AML-193 (cell line): ENCODE measurements at places on chromosomes 1 and 21.

DNA sequence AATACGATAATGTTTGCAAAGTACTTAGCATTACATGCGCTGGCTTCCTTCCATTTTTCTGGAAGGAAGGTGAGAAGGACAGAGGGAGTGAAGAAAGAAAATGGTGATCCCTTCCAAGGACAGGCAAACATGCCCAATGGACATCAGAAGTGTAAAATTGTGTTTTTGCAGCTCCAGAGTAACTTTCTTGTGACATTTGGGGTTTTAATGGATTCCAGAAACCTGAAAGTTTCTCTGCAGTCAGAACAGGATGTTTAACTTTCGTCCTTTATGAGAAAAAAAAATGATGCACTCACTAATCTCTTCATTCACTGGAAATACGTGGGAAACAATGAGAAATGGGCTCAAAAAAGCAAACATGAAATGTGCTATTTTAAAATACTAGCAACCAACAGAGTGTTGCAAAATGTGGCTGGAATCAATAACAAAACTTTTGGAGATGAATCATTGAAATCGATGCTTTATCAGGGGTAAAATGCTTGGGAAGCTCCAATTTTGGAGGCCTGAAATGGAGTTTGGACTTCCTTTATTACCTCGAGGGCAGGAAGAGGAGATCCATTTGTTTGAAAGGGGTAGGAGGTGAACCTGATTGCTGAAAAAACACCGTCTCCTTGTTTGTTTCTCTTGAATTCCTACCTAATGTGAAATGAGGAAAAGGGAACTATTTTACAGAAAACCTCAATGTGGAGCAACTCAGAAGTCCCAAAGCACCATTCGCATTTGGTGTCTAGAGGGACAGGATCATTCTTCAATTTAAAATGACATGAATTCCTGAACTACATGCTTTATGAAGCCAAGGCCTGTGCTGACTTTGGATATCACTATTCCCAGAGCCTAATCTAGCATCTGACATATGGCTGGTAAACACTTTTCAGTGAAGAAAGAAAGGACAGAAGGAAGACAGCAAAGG, 129.5 kb downstream of the TRABD2B start:
- DNase-seq: no peak

GRCh38 chr1:2802421-2802961, 998 bp upstream of the TTC34 start:
- DNase-seq: no peak

DNA sequence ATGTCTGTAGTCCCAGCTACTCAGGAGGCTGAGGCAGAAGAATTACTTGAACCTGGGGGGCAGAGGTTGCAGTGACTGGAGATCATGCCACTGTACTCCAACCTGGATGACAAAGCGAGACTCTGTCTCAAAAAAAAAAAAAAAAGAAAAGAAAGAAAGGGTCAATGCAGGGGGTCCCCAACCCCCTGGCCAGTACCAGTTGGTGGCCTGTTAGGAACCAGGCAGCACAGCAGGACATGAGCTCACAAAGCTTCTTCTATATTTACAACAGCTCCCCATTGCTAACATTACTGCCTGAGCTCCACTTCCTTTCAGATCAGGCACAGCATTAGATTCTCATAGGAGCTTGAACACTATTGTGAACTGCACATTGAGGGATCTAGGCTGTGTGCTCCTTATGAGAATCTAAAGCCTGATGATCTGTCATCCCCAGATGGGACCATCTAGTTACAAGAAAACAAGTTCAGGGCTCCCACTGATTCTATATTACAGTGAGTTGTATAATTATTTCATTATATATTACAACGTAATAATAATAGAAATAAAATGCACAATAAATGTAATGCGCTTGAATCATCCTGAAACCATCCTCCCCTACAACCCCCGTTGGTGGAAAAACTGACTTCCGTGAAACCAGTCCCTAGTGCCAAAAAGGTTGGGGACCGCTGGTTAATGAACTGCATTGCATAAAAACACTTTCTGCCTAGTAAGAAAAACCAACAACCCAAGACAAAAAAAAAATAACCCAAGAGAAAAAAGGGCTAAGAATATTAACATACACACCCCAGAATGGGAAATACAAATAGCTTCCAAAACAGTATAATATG, 2.8 kb downstream of the ZBTB8OS start:
- no peak for DNase-seq

DNA sequence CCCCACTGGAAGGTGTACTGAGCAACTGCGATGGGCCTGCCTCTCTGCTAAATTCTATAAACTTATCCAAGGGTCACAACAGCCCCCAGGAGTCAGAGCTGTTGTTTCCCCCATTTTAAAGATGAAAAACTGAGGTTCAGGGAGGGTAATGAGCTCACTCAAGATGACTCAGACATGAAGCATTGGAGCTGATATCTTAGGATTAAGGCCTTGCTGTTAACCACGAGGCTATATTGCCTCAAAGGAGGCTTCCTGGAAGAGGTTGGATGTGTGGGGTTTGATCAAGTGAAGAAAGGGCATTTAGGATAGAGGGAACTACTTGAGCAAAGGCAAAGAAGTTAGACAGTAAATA, 6.7 kb downstream of the LDLRAP1 start:
- DNase-seq: peak; percentile 7

- DNase-seq: no peak
These were observed 32.5 kb downstream of the XKR8 start for GRCh38 chr1:27992276-27992675.

GRCh38 chr1:2543543-2544092, 12.6 kb upstream of the TNFRSF14 start:
- no peak for DNase-seq

DNA sequence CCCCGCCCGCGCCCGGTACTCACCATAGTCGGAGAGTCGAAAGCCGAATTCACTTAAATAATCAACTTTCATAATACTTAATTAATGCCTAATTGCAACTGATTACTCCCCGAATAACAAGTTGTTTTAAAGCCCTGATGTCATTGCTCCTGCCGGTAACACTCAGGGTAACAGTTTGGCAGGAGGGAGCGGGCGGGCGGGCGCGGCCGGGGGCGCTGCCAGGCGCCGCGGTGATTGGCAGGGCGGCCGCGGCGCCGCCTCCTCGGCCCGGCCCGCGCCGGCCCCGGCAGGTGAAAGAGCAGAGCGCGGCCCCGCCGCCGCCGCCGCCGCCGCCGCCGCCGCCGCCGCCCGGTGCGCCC, 102.2 kb downstream of the CASZ1 start:
- DNase-seq: peak; percentile 39

DNA sequence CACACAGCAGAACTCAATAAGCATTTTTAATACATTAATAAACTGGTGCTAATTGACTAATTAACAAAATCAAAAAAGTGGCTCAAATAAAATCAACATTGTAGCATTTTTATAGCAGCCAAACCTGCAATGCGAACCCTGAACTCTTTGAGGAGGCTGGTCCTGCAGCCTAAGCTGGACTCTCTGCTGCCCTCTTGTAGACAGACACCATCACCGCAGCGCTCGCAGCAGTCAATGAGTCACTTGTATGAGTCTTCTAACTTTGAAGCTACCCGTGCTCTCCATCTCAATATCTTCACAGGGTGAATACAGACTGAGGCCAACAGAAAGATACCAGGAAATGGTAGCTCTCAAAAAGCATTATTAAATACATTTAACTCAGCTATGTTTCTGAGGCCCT, 9.7 kb upstream of the KRTAP7-1 start:
- peak; percentile 8 for DNase-seq

GRCh38 chr1:81420760-81421159, 380.0 kb upstream of the ADGRL2 start:
- DNase-seq: no peak

DNA sequence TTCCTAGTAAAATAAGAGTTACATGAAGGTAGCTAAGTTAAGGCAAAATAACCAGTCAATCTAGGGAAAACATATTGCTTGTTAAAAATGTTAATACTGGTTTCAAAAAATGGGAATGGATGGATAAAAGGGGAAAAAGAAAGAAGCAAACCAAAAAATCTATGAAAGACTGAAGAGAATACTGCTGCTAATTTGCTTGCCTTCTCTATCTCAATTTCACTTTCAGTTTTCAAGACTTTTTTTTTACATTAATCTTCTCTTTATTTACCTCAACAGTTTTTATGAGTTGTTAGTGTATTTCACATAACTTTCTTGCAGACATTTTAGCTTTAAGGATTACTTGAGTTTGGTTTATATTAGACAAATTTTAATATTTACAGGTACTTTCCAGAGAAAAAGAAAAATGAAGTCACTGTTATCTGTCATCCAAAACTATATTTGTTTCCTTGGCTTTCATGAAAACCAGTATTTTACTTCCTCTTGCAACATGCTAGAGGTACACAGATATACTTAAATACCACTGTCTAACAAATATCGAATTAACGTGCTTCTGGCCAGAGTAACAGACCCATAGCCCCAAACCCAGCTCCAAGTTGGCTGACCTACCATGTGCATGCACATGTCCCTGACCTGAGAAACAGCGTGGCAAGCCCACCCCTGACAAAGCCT, 70.7 kb downstream of the COL24A1 start:
- DNase-seq: no peak

GRCh38 chr1:7789828-7790227, 5.7 kb downstream of the PER3 start:
- no peak for DNase-seq

- DNase-seq: no peak
These were observed 93.5 kb downstream of the SIK1 start for GRCh38 chr21:43333298-43334062.

- no peak for DNase-seq
These were observed 686.5 kb upstream of the ADGRL2 start for GRCh38 chr1:81114191-81114590.

DNA sequence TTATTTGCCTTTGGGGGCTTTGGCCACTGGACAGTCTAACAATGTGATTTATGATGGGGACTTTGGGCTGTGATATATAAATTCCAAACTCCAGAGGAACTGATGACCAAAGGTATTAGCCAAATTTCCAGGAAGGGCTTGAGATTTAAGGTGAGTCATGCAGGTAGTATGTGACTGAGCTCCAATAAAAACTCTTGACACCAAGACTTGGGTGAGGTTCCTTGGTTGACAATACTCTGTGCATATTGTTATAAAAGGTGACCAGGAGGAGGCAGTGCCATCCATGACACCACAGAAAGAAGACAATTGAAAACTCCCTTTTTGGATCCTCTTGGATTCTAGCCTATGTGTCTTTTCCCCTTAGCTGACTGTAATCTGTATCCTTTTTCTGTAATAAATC, 392.7 kb upstream of the LRRC7 start:
- DNase-seq: no peak

- DNase-seq: no peak
These were observed 44.2 kb upstream of the EXOSC10 start for GRCh38 chr1:11143907-11144306.

GRCh38 chr1:74396933-74397332, 115.5 kb downstream of the LRRC53 start:
- DNase-seq: no peak

DNA sequence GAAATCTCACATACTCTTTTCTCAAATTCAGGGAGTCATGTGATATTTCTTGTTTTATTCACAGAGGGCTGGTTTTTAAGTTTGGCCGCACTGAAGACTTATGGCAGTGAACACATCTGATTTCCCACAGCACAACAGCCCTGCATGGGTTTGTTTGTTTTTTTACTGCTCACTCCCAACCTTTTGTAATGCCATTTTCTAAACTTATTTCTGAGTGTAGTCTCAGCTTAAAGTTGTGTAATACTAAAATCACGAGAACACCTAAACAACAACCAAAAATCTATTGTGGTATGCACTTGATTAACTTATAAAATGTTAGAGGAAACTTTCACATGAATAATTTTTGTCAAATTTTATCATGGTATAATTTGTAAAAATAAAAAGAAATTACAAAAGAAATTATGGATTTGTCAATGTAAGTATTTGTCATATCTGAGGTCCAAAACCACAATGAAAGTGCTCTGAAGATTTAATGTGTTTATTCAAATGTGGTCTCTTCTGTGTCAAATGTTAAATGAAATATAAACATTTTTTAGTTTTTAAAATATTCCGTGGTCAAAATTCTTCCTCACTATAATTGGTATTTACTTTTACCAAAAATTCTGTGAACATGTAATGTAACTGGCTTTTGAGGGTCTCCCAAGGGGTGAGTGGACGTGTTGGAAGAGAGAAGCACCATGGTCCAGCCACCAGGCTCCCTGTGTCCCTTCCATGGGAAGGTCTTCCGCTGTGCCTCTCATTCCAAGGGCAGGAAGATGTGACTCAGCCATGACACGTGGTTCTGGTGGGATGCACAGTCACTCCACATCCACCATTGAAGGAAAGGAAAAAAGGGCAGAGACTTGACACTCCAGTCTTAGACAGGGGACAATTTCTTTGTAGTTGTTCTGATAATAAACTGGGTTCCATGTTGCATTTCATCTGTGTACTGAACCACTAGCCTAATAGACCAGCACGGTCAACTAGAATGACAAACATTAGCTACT, 22.8 kb downstream of the TMEM50A start:
- no peak for DNase-seq

- peak; percentile 30 for DNase-seq
These were observed 34.6 kb upstream of the S100A7 start for GRCh38 chr1:153494976-153495535.

DNA sequence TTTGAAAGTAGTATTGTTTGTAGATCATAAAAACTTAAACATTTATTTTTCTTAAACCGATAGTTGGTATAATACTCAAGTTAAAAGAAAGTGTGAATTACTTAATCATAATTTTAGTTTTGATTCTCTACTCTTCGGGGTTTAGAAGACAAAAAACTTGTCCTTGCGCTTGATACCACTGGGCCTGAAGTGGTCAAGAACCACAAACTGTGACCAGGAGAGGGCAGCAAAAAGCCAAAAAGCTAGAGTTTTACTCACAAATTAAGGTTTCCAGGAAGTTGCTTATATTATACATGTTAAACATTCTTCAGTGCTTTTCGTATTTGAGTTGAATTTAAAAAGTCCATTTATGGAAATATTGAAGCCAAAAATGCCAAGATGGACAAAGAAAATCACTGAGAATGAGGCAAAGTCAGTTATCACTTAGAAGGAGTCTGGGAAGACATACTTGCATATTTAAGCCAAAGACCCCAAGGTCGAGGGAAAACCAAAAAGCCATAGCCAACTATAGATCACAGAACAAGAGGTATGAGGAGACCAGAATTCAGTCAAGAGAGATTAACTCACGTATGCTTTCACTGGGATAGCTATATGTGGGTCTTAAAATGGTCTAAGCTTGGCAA, 34.2 kb downstream of the EFCAB7 start:
- peak; percentile 47 for DNase-seq

GRCh38 chr1:67307251-67308060, at the start of gene IL12RB2:
IL12RB2 (plus strand) TSS chr1:67307873; CDS start chr1:67320369, 12,496 bp downstream.
- no peak for DNase-seq
